Stimulated activated CD8-positive, alpha-beta memory T cell treated with anti-CD3 and anti-CD28 coated beads, Interleukin-2, amount 100 ng/mL, for 1 hour (primary cell): ENCODE measurements at places on chromosomes 11 and 22.

DNA sequence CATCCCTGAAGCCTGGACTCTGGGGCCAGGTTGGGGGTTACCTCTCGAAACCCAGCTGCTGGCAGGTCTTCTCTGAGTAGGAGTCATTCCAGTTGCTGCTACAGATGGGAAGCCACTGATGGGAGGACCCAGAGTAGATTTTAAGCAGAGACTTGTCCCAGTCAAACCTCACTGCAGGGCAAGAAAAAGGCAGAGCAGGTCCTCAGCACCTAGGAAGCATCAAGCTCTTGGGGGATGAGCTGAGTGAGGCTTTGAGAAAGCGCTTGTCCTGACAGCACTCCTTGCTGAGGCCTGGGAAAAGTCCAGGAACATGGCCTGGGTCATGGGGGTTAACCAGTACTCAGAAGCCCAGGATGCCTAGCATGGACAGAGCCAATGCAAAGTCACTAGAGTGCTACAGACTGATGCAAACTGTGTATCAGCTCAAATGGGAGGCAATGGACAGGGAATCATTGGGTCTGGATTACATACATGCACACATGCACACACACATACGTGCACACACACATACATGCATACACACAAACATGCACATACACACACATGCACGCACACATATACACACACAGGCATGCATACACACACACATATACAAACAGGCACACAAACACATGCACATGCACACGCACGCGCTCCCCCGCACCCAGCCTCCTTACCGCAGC lies 15.3 kb downstream of the TMPRSS13 start:
- DNase-seq: no peak

- no peak for DNase-seq
Measured at GRCh38 chr22:36641902-36642640, 61.5 kb downstream of the CACNG2 start.

DNA sequence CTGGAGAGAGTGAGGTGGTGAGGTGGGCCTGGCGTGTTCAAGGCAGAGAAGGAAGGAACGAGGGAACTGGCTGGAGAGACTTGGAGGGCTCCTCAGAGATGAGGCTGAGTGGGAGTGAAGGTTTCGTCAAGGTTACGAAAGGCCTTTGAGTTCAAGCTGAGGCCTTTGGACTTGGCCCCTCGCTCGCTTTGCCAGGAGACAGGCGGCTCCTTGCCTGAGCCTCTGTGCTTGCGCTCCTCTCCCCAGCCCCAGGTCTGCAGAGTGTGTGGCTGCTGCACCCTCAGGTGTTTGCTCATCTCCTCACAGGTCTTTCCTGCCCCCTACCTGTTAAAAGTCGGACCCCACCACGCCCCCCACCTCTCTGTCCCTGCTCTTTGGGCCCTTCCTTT lies 91.6 kb downstream of the ATXN10 start:
- DNase-seq: no peak

DNA sequence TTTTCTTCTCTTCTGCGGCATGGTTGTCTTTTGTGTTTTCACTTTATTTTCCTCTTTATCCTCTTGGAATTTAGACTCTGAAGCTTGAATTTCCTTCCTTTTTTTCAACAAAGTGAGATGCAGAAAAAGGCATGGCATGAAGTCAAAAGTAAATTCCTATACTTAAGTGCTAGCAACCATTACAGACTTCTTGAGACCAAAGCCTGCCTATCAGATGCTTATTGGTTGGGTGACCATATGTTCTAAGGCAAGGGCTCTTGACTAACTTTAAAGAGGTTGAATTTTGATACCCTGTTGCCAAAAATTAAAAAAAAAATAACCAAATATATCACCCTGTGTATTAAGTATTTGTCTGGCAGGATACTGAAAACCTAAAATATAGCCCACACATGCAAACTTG lies 237.4 kb downstream of the TMEM135 start:
- no peak for DNase-seq

DNA sequence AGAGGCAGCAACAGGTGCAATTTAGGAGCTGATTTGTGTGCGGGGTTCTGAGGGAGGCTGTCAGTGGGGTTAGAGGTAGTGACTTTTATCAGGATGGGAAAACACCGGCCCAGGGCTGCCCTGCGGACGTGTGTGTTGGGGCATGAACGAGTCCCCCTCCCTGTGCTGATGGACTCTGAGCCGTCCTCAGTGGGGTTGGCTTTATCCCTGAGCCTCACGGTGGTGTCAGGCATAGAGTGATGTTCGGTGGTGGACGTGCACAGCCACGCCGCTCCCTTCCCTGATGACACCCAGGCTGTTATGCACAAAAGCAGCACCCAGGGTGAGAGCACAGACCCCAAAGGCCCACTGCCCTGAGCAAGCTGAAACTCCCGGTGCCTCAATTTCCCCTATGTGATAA lies 809.1 kb downstream of the BRD1 start:
- no peak for DNase-seq

DNA sequence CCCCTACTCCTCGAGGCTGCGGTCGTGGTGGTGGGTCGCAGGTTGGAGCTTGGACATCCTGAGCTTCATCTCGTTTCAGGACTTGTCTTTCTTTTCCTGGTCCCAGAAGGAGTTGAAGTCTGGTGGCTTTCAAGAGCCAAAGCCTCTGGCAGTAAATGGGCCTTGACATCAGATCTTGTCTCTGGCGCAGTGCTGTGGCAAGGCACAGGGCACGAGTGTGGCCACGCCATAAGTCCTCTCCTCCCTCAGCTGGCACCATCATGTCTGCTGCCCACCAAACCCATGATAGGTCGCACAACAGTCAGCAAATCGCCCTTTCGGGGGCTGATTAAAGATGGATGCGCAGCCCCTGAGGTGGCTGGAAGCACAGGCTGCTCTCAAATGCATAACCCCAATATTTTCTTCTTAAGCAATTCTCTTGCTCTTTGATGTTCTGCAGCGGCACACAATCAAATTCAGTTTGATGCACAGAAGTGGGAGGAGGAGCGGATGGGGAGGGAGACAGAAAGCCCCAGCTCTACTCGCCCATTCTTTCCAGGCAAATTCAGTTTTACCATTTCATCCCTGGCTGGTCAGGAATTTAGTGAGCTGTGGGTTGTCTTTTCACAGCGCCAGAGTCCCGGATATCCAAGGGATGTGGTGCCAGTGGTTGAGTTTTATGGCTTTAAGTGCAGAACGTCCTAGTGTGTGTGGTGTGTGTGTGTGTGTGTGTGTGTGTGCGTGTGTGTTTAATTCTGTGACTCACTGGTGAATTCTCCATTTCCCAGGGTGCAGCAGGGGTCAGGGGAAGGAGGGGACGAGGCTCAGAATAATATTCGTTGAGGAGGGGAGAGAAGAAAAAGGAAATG lies 162.0 kb downstream of the DSCAML1 start:
- DNase-seq: no peak

DNA sequence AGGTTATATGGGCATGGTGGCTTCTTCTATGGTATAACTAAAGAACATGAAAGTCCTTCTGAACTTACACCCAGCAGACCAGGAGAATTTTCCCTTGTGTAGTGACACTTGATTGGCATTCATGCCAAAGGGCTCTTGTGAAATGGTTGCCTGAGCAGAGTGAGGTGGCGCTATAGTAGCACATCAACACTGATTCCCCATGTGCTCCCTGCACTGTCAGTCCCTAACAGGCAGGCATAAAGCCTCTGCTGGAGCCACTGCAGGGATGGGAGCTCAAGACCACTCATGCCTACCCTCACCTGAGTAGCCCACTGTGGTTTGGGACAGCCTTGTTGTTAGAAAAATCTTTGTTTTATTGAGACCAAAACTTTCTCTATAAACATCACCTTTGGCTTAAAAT lies 92.6 kb upstream of the LIN7C start:
- DNase-seq: no peak

- DNase-seq: no peak
Measured at GRCh38 chr11:94449437-94449836, 44.2 kb downstream of the MRE11 start.

DNA sequence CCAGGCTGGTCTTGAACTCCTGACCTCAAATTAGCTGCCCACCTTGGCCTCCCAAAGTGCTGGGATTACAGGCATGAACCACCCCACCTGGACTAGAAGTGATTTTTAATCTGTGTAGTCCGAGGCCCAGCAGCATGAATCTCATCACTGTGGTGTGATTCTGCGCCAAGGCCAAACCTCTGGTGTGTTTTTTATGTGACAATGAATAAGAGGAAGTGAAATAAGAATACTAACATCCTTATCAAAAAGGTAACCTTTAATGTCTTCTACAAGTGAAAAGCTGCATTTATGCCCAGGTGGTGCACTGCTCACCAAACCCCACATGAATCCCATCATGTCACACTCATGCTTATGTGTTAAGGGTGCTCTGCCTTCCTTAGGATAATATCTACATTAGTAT lies 77.1 kb upstream of the OR9Q1 start:
- no peak for DNase-seq

- DNase-seq: no peak
Measured at GRCh38 chr22:50057278-50058060, 629 bp downstream of the TTLL8 start.

DNA sequence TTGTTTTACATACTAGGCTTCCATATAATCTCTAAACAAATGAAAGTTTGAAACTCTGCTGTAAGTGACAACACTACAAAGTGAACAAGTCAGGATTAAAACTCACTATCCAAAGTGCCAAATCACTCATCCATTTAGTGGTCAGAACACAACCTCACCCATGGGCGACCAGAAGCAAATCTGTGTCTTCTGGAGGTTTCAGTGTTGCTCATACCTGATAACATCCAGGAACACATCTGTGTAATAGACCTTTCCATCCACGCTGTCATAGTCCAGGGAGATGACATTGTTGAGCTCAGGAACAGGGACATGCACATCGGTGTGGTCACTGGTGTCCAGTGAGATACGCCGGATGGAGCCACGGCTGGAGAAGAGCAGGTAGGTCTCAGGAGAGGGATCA lies 28.5 kb upstream of the CKAP5 start:
- DNase-seq: no peak

GRCh38 chr22:29726106-29726505 lies 6.3 kb downstream of the CABP7 start:
- no peak for DNase-seq

DNA sequence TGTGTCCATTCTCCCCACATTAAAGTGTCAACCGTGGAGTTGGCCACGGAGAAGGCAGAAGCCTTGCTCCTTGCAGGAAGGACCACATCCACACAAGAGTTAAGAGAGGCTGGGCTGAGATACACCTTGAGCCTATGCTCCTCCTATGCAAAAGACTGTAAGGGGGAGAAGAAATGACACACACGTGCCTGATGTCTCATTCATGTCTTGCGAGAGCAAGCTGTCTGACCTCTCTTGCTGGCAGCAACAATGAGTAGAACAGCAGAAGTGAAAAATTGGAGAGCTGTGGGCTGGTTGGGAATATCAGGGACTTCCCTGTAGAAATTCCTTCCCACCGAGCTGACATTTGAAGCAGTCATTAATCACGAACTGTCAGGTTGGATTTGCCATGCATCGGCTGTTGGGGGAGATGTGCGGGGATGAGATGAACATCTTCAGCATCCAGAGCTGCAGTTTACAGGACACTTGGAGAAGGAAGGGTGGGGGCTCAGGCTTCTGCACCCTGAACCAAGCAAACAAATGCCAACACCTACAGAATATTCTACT lies 139.3 kb downstream of the MYO18B start:
- DNase-seq: no peak

DNA sequence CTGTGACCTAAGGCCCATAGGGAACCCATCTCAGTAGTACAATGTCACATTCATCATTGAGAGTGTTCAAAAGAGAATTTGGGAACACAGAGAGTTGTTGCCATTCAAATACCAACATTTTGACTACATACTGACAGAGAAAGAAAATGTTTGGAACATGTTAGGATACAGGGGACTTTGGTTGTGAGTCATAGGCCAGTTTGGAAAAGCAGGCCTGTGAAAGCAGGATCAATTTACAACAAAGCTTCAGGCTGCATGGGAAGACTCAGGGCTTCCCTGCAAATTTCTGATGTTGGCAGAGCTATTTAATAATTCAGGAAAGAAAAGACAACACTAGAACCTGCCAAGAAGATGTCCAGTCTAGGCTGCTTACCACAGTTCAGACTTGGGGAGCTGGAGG lies 374 bp downstream of the NLRP10 start:
- DNase-seq: no peak

GRCh38 chr22:19663286-19663815 lies 51.0 kb upstream of the SEPTIN5 start:
- DNase-seq: no peak

GRCh38 chr11:12808519-12808918 lies 134.3 kb downstream of the TEAD1 start:
- no peak for DNase-seq

- DNase-seq: no peak
Measured at GRCh38 chr11:73649206-73649605, 2.8 kb downstream of the PLEKHB1 start.

GRCh38 chr11:9681583-9682372 lies 17.9 kb downstream of the SWAP70 start:
- DNase-seq: no peak

- DNase-seq: no peak
Measured at GRCh38 chr11:127598476-127598875, 597.9 kb upstream of the KIRREL3 start.

- DNase-seq: no peak
Measured at GRCh38 chr11:76665172-76665571, 5.4 kb downstream of the LRRC32 start.

DNA sequence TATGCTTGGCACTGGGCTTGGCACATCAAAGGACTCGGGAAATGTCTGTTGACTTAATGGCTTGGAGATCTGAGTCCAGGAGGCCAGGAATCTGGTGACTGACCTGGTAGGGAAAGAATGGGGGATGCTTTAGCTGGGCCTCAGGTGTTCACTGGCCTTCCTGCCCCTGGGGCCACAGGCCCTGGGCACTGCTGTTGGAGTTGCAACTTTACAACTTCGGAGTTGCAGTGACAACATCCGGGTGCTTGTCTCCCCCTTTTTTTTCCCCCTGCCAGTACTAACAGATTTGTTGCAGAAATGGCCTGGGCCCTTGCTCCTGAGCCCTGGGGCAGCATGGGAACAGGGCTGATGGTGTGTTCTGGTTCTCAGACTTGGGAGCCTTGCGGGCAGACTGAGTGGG lies 23.8 kb downstream of the OSBP2 start:
- no peak for DNase-seq

DNA sequence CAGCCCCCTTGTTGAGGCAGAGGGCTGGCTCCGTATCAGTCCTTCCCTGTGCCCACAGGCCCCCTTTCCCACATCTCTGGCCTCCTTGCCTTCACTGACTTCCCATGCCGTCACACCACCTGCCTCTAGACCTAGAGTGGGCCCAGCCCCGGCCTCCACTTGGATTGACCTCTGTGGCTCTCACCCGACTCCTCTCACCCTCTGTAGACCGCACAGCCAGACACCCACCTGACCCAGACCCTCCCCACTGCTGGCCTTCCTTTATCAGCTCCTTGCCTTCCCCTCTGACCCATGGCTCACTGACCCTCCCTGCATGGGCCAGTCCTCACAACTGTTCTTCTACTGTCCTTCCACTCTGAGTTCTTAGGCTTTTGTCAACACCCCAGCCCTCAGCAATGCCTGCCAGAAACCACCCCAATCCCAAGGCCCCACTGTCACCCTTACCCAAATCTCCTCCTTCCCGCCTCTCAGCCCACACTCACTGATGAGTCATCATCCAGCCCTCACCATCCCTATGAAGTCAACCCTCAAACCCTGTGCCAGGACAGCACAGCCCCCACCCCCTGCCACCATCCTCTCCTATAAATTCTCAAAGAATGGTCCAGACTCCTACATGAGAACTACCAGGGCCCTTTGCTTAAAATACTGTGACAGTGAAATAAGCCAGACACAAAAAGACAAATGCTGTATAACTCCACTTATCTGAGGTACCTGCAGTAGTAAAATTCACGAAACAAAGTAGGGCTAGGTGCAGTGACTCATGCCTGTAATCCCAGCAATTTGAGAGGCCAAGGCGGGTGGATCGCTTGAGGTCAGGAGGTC lies 53.4 kb downstream of the SCGB1A1 start:
- no peak for DNase-seq
